Skeletal muscle cell (primary cell): ENCODE measurements at places on chromosomes 7 and 10.

- DNase-seq: no peak
Observed at GRCh38 chr7:141675436-141676215, 26.3 kb downstream of the DENND11 start.

DNA sequence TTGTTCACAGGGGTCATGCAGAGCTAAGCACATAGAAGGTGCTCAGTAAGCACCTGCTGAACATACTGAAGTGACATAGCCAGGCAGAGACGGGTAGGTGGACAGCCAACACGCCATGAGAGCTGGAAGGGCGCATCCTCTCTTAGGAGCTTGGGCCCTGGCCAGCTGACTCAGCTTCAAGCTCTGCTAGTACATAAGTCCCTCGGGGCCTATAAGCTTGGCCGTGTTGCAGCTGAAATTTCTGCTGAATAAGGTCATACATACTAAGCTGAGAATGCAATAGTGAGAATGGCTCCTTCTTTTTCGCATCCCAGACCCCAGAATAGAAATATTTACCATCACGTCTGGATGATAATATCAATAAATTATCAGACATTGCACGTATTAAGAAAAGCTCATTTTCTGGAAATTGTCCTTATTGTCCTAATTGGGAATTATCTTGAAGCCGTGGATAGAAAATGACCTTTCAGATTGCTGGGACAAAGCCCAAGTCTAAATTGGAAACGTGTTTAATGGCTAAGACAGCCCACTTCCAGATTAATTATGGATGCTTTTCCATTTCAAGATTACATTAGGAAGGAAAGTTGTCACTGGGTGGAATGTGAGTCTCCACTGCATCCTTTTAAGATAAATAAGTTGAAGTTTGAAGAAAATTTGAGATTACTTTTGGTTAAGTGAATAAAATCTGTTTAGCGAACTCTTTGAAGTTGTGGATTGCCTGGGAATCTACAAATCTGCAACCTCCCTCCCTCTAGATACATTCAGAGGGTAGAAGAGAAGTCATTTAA, 287.1 kb upstream of the C7orf33 start:
- DNase-seq: peak; percentile 83

- DNase-seq: no peak
Observed at GRCh38 chr7:104126411-104126841, 81.4 kb downstream of the ORC5 start.

DNA sequence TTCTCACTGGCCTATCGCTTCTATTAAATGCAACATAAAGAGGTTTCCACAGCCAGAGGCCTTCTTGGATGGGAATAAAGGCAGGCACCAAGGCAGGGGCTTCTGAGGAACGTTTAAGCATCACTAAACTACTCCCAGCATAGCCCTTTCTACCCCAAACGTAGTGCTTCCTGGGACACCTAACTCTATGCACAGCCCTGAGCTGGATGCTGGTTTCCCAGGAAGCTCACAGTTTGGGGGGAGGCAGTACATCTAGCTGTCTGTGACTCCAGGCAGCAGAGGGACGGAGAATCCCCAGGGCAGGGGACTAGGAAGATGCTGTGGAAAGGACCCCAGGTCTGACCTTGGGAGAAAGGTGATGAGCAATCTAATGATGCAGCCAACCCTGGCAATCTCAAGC, 192.8 kb upstream of the ZMIZ1 start:
- DNase-seq: no peak
